Activated B cell treated with CpG ODN at 0.5 μM for 24 hours (primary cell): ENCODE measurements at places on chromosomes 7 and 10.
A peak's percentile ranks its signal among the peaks of the same experiment; 100 is the strongest.

GRCh38 chr7:25181532-25181931 is 46.8 kb downstream of the NPVF start:
- no peak for DNase-seq

GRCh38 chr7:21967598-21968003 is 21.9 kb upstream of the CDCA7L start:
- no peak for DNase-seq

DNA sequence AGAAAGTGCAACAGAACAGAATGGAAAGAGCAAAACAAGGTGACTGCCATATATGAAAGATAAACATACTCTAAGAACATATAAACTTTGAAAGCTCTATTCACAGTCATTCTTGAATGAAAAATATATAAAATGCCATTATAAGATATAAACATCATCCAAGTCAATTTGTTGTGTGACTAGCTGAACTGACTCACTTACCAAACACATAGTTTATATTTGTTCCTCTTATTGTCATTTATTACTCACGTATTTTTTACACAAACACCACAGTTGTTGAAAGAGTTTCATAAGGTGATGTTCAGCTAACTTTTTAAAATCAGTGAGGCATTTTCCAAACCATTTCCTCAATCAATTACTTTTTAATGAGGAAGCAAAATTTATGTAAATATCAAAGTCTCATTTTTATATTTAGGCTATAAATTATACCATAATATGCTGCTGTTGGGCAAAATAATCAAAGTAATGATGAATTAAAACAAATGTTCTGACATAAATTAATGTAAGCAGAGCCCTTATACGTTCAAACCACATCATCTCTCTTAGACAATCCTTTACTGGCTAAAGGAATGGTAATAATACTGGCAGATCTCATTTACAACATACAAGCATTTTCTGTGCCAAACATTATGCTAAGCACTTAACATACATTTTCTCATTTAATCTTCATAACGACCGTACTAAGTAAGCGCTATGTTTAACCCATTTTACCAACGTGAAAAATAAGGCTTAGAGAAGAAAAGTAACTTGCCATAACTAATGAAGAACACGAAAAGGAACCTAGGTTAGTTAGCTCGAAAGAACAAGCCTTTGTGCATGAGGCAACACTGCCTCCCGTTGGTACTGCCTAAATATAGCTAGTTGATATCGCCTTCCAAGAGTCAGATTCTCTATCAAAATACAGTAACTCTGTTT is 7.3 kb downstream of the LRRN3 start:
- peak; percentile 19 for DNase-seq

DNA sequence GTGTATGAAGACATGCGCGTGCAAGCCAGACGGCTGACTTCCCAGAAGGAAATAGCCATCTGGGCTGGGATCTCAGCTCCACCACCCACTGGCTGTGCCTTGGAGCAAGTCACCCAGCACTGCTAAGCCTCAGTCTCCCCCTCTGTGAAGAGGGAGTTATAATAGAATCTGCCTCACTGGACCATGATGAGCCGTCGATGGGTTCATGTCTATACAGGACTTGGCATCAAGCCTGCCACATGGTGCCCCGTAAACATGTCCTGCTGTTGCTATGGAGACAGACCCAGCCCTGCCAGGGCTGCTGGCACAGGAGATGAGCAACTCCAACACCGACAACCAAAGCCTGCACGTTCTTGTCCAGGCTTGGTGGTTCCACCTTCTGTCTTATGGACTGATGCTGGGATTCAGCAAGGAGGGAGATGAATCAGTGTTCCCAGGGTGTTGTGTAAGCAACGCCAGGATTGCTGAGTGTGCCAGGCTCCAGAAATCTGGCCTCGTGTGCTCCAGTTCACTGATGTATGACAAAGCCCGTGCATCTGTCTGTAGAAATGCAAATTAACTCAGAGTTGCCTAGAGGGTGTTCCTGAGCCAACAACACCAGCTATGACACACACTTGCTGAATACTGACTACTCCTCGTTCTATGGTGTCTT is 5.6 kb downstream of the GPR15LG start:
- peak; percentile 34 for DNase-seq

DNA sequence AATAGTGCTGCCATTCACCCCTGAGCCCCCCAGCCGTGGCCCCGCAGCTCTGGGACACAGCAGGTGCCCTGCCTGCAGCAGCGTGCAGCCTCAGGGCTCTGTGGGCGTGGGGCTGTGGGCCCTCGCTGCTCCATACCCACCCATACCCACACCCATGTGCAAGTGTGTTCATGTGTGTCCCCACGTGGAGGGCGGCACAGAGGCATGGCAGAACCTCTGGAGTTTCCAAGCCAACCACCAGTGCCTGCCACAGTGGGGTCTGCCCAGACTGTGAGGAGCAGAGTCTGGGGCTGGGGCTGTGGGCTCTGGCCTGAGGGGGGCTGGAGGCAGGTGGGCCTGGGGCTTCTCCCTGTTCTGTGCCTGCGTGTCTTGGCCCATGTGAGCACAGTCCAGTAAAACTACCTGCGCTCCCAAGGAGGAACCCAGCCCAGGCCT is 2.4 kb downstream of the PRAP1 start:
- DNase-seq = no peak

DNA sequence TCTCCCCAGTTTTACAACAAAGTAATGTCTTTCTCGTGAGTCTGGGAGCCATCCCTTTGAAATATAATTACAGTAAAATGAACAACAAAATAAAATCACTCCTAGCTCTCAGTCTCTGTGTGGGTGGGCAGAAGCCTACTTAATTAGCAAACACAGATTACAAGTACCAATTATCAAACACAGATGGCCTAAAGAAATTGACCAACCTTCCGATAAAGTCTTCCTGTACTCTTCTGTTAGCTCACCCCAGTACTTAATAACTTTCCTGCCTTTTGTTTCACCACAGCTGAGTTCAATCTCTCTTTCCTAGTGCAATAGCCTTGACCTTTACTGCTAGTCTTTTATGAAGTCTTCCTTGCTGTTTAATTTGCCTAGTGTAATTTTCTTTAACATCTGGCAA is 719.2 kb upstream of the MBL2 start:
- no peak for DNase-seq

- peak; percentile 20 for DNase-seq
Observed at GRCh38 chr10:62805231-62806099, 945 bp downstream of the ADO start.

DNA sequence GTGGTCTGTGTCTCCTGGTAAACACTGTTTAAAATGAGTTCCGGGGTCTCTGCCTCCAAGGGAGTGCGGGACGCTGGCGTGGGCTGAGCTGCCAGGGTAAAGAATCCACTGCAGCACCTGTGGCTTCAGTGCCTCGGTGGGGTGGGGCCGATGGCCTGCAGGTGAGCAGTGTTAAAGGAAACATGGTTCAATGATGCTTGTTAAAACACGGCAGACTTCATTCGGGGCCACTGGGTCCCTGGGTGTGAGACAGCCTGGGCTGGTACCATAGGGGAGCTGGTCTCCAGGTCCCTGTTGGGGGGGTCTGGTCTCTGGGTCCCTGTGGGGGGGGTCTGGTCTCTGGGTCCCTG is 24.9 kb upstream of the KNDC1 start:
- no peak for DNase-seq

DNA sequence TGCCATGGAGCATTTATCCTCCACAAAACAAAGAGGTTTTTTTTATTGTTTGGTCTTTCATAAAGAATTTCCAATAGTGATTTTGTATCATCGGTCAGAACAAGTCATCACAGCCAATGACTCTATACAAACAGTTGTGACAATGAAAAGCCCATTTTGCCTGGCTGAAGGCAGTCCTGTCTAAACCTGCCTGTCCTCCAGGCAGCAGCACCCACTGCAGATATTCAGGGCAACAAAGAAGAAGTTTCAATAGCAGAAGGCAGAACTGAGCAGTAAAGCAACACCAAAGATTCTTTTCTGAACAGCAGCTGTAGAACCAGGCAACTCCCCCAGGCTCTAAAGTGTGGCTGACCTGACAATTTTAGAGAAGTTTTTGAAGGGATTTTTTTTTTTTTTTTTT is 169.4 kb downstream of the FGFR2 start:
- DNase-seq = no peak

DNA sequence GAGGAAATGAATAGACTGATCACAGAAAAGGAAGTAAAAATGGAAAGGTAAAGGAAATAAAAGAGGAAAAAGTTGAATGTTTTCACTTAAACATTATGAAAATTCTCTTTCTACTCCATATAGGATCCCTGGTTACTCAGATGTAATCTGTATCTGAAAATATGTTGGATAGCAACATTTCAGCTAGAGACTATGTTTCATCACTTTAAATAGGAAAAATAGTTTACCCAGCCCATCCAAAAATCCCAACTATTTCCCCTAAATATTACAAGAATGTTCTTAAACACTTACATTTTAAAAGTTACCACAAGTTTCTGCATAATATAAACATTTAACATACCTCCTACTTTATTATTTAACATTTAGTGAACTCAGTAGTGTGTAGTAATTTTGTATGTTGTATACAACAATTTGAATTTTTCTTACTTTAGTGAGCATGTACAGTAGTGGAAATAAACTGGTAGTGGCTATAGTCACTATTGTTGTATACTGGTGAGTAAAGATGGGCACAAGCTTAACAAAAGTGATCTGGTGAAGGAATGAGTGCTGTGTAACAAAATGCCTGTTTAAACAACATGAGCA is 27.1 kb downstream of the SLF2 start:
- no peak for DNase-seq

DNA sequence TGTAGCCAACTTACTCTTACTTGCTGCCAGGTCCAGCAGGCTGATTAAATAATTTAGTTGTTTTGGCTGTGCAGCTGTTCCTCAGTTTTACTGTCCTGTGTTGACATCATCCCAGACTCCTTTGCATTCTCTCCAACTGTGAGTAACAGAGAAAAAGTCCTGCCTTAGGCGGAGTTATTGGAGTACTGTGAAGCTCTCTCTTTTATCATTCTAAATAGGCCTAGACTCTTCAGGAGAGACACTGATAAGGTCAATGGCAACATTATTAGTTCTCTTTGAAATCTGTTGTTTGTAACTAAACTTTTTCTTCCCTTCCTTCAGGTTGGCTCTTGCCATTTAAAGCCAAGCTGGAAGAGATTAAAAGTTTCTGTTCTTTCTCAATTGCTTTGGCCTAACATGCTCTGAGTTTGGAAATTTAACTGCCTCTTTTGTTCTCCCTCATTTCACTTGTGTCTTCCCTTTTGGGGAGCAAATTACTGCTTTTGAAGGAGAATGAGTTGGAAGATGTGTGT is 215.7 kb upstream of the CSTF2T start:
- DNase-seq = no peak

- DNase-seq = no peak
Observed at GRCh38 chr10:110420401-110421193, 77.1 kb upstream of the DUSP5 start.

GRCh38 chr7:41067576-41067975 is 635.3 kb downstream of the INHBA start:
- DNase-seq = no peak

DNA sequence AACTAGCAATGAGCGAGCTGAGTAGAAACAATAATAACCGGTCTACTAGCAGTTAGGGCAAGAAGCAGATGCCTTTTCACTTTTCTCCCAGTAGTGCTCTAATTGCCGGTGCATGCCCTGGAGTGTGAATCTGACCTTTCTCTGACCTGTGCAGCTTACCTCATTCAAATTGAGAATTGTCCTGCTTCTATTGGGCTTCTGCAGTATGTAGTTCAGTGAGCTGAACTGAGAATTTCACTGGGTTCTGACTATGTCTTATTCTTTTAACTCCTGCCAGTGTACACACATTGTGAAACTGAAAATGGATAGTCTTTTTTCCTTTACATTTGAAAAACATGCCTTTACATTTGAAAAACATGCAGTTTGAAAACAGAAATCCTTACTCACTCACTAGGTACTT is 157.9 kb upstream of the GRM3 start:
- DNase-seq = no peak

GRCh38 chr10:132590752-132591121 is 53.1 kb downstream of the INPP5A start:
- DNase-seq = no peak

DNA sequence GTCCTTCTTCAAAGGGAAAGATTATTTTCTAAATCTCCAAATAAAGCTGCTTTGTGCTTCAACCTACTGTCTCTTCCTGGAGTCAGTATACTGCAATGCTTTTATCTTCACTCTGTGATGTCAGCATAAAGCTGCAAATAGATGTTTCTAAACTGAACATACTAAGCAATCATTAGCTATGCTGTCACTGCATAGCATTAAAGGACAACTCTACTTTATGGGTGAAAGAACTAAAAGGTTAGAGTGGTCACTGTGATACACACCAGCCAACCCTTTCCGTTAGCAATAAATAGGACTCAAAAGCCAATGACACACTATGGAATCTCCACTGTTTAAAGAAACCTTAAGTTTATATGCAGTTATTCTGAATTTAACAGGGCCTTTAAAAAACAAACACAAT is 1.8 kb downstream of the CCDC186 start:
- DNase-seq = no peak

- DNase-seq = no peak
Observed at GRCh38 chr7:99078416-99078815, 65.5 kb downstream of the SMURF1 start.

DNA sequence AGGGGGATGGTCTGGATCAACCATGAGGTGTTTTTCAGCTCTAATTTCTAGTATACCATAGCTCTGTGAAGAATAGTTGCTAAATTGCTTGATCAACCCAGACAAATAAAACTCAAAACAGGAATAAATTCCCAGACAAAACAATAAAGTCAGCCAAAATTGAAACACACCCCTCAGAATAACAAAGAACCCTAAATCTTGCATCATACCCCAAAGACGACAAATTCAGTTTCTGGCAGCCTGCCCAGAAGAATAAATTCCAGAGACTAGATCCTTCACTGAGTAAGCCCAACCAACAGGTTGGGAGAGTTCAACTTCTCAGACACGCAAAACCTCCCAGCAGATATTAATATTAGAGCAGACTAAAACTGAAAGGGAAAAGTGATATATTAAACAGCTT is 11.2 kb upstream of the SEM1 start:
- no peak for DNase-seq

DNA sequence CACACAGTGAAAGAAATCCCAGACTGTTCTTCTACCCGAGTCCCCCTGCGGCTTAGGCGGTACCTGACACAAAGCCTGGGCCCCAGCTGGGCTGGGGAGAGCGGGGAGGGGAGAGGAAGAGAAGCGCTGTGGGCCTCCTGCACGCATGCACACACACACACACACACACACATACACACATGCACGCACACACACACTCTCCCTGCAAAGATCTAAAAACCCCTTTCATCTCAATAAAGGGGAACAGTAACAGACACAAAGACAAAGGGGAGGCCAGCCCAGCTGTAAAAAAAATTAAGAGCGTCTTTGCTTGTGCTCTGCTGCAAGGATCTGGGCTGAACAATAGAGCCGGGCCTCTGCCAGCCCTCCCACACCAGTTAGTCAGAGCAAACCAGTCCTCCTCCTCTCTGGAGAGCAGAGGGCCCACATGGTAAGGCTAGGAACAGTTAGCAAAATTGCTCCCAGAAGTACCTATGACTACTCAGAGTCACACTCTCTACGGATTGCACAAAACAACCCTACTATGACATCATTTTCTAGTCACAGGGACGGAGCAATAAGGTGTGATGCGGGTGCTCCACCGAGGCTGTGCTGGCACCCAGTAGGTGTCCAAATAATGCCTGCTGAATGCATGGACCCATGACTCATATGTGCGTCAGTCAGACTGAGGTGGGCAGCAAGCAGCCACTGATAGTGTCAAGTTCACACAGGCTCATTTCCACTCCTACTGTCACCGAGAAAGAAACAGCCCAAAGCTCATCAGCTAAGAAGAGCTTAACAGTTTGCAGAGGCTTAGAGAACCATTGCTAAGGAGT is 9.2 kb downstream of the ITPRIP start:
- DNase-seq = peak; percentile 44

- no peak for DNase-seq
Observed at GRCh38 chr7:69076566-69076965, 521.7 kb upstream of the AUTS2 start.
